NCI-H1105 (cell line): ENCODE measurements at places on chromosomes 11 and 22.

DNA sequence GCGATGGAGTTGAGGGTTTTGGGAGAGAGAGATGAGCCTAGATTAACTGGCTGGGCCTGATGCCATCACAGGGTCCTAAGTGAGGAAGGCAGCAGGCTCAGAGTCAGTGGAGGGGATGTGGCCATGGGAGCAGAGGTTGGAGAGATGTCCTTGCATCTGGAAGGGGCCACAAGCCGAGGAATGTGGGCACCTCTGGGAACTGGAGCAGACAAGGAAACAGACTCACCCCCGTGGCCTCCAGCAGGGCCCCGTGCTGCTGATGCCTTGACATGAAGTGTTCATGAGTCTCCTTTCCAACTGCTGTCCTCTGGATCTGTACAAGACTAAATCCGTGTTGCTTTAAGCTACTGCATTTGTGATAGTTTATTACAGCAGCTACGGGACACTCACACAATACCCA is 49.2 kb downstream of the SHISAL1 start:
- no peak for DNase-seq

GRCh38 chr22:25837288-25837900 is 95.4 kb downstream of the MYO18B start:
- no peak for DNase-seq

- no peak for DNase-seq
Measured at GRCh38 chr11:97764193-97764592, 1256.6 kb upstream of the CNTN5 start.

DNA sequence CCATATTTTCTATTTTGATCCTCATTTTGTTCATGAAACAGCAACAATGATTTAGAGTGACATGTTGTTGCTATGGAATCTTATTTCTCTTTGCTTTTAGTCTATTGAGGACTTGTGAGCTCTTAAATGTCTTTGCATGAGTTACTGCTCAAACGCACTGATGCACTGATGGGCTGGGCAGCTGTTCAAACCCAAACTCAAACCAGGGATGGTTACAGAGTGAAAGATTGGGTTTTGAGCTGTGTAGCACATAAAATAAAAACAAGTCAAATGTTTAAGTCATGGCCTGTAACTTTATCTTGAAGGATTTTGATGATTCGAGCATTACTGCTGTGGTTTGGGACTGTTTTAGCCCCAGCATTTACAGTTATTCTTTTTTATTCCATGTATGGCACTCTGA is 20.1 kb upstream of the NCAM1 start:
- no peak for DNase-seq

DNA sequence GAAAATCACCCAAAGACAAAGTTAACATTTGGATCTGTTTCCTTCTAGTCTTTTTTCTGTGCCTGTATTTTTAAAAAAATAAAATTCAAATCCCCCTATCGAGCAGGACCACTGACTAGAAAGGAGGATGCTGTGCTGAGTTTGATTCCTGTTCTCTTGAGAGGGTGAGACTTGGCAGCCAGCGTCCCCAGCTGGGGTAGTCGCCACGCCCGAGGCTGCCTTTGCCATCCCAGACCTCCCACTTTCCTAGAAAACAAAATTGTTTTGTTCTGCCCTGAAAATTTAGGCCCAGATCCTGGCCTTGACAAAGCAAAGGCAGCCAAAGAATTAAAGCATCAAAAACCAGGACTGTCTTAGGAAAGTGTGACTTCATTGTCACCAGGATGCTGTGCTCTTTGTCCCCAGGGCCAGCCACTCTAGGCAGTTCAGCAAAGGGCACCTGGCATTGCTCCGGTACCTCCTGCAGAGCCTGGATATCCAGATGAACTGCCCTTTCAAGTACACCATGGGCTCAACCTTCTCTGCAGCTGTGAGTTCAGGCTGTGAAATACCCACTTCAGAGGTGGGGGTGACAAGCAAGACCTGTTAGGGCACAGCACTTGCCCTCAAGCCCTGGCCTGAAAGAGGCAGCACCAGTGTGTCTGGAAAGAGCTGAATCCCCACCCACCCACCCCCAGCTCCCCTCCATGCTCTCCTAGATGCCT is 44.6 kb downstream of the KCNQ1OT1 start:
- no peak for DNase-seq

DNA sequence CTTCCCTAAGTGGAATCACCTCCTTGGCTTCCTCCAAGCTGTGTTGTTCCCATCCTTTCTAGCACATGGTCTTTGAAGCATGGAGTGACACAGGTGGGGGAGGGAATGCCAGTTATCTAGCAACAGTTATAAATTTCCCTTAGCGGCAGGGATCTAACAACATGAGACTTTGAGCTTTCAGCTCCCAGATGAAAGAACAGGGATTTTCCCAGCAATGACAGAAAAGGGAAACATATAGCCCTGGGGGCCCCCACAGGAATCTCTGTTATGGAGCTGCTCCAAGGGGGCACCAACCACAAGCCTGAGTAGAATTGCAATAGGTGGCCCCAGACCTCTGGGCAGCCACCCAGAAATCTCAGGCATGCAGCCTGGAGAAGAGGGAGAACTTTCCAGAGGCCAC is 163.0 kb downstream of the GRIK4 start:
- DNase-seq, result no peak

GRCh38 chr22:22122348-22123117 is 122.1 kb upstream of the VPREB1 start:
- DNase-seq, result no peak

- no peak for DNase-seq
Measured at GRCh38 chr11:28447226-28447625, 339.0 kb downstream of the METTL15 start.

GRCh38 chr11:64726867-64727530 is 4.0 kb upstream of the NRXN2 start:
- no peak for DNase-seq

GRCh38 chr22:25334162-25334490 is 114.7 kb downstream of the CRYBB2 start:
- DNase-seq, result no peak

DNA sequence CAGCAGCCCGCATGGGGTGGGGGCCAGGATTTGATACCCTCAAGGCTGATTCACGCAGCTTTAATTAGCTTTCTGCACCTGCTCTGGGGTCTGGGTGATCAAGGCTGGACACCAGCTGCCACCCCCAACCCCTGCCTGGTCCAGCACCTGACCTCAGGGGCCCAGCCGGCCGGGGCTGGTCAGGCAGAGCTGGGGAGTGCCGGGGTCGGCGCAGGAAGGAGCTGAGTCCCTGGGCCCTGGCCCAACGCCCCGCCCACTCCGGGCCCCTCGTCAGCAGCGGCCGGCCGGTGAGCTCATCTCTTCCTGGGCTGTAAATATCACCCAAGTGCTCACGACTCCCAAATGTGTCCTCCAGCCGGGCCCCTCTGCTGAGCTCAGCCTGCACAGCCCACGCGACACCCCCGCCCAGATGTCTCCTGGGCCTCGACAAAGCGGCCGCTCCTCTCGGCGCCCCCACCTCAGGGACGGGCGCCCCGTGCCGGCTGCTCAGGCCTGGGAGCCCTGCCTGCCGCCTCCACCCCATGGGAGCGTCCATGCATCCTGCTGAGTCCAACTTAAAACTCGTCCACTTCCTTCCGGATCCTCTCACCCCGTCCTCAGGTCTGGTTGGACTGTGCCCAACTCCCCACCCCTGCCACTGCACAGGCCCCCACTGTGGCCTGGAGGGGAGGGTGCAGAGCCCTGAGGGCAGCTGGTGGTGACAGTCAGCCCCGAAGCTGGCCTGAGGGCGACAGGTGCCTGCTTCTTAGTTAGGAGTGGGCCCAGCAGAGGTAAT is 29.0 kb downstream of the RTN4R start:
- no peak for DNase-seq

GRCh38 chr11:57339328-57339727 is 1.2 kb downstream of the P2RX3 start:
- DNase-seq, result no peak

GRCh38 chr22:38122616-38123015 is 12.1 kb upstream of the BAIAP2L2 start:
- DNase-seq, result no peak

DNA sequence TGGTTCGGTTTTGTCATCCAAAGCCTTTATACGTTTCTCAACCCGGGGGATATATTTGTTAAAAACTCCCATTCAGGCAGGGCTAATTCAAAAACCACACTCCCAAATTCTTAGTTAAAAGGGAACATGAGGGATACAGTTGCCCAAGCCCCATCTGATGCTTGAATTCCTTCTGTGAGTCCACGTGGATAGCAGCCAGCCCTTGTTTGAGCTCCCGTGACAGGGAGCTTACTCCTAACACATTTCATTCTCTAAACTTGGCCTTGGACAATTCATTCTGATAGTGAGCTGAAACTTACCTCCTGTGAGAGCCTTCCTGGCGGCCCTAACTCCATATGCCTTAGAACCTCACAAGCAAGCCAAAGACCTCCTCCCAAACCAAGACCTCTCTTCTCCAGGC is 357.5 kb downstream of the TENM4 start:
- DNase-seq, result no peak

DNA sequence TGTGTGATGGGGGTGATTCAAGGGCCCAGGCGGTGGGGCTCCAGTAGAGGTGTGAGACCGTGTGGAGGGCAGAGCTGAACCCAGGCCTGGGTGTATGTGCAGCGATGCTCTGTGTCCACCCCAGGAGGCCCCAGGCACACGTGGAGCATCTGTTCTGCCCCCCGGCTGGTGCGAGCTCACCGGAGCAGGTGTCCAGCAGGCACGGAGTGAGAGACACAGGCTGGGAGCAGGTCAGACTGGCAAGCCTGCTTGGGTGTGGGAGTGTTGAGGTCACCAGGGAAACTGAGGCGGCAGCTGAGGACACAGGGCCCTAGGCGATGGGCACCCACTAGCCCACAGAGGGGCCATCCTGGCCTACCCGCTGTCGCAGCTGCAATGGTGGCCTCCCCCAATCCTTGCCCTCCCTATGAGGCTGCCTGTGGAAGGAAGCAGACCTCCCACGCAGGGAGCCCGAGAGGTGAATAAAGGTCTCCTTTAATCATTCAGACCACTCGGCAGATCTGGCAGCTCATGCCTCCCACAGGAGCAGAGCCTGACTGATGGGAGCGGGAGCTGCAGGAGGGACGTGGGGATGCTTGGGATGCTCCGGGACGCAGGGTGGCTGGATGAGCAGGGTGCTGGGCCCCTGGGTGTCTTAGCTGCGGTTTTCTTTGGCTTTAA is 1165.1 kb downstream of the BRD1 start:
- no peak for DNase-seq

GRCh38 chr11:26078231-26078821 is 253.6 kb upstream of the ANO3 start:
- DNase-seq, result no peak

DNA sequence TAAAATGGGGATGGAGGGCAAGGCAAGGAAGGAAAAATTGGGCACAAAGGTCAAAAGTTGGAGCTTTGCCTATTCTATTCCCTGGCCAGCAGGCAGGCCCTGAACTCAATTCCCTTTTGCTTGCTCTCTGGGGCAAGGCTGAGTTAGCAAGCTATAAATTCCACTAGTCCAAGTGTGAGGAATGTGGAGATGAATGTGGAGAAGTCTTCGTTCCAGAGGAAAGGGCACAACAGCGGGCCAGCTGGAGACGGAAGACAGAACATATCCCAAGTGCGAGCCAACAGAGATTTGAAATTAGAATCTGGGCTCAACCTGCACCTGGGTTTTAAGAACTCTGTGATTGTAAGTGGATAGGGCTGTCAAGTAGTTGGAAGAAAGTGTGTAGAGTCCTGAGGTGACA is 29.5 kb upstream of the FZD4 start:
- no peak for DNase-seq

DNA sequence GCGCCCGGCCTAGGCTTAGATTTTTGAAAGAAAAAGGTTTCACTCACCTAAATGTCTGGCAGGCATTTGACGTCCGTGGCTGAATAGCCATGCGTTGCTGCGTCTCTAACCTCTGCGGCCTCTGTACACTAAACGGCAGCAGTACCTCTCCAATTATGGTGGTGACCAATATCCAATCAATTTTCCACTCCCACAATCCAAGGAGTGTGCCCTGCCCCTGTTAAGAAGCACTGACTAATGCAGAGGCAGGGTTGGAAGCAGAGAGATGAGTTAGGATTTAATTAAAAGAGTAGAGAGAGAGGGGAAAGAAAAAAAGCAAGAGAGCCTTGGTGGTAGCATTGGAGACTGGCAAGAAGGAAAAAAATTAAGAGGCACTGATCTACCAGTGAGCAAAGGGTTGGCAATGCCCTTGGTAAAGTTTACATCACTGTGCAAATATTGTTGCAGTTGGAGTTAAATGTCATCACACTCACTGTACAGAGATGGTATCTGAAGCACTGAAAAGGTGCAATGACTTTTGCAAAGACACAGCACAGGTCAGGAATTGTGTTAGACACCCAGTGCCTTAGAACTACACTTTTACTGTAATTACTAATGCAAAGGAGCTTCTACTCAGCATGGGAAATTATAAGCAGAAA is 526.7 kb downstream of the NTM start:
- no peak for DNase-seq

- no peak for DNase-seq
Measured at GRCh38 chr11:77497368-77497767, 23.5 kb upstream of the PAK1 start.

- peak; percentile 55 for DNase-seq
Measured at GRCh38 chr11:107665018-107665417, 46.8 kb downstream of the SLN start.

DNA sequence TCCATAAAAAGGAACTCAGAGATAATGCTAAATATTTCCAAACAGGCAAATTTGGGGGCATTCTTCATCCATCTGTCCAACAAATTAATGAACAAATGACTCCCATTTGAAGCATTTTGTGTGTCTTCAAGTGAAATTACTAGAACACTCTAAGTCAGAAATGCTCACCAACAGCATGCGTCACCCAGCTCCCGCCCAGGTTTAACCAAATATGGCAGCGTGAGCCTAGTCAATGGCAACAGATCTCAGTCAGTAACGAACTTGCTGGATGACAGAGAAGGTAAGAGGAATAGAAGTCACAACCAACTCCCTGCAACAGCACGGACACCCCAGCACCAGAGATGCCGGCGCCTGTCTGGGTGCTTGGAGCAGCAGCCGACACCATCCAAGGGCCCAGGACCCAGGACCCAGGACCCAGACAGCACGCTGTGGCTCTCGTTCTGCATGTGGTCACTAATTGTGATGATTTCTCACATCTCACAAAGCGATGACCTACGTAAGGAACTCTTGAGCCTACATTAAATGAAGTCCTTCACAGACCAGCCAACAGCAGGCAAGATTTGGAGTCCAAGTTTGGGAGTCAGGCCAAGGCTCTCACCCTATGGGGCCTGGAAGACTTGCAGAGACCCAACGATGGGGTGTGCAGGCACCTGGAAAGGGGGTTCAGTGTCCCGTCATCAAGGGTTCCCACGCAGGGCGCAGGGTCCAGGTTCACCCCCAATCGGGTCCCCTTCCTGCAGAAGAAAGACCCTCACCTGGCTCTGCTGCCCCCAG is 556.9 kb downstream of the BRD1 start:
- DNase-seq, result no peak

GRCh38 chr22:49532869-49533802 is 294.5 kb downstream of the BRD1 start:
- DNase-seq, result peak; percentile 24

DNA sequence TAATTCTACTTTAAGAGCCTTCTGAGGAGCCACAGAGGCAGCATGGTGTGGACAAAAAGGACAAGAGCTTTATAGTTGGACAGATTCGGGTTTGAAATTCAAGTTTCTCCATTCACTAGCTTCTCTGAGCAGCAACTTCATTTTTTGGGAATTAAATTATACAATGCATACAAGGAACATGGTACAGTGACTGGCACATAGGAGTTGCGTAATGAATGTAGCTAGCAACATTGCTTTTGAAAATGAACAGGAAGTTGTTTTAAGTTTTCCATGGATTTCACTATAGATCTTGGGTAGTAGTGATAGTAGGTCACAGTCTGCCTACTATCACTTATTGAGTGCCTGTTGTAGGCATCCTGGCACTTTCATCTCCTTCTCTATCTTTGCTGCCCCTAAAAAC is 41.0 kb upstream of the BMAL1 start:
- DNase-seq, result no peak

- no peak for DNase-seq
Measured at GRCh38 chr22:44023404-44024287, 456 bp upstream of the PARVB start.
